Right cardiac atrium (tissue), 5 donors: ENCODE measurements at places on chromosomes 3 and 15.

DNA sequence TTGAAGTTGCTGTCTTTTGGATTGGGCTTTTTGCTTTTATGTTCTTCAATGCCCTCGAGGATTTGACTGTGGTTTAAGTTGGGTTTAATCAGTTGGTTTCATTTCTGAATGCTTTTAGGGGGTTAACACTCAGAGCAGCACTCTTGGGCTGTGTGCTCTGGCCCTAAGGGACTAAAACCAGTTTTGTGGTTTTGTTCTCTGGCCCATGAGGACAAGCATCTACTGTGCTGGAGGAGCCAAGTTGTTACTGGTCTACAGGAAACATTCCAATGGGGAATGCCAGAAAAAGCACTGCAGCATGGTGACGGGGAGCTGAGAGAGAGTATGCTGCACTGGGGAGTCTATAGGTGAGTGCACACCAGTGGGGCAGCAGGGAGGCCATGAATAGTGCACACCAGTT, 596.9 kb downstream of the ZBBX start:
- DNase-seq: no peak

- peak; percentile 41 for DNase-seq
These were observed 108.3 kb downstream of the IQSEC1 start for GRCh38 chr3:12964711-12965612.

DNA sequence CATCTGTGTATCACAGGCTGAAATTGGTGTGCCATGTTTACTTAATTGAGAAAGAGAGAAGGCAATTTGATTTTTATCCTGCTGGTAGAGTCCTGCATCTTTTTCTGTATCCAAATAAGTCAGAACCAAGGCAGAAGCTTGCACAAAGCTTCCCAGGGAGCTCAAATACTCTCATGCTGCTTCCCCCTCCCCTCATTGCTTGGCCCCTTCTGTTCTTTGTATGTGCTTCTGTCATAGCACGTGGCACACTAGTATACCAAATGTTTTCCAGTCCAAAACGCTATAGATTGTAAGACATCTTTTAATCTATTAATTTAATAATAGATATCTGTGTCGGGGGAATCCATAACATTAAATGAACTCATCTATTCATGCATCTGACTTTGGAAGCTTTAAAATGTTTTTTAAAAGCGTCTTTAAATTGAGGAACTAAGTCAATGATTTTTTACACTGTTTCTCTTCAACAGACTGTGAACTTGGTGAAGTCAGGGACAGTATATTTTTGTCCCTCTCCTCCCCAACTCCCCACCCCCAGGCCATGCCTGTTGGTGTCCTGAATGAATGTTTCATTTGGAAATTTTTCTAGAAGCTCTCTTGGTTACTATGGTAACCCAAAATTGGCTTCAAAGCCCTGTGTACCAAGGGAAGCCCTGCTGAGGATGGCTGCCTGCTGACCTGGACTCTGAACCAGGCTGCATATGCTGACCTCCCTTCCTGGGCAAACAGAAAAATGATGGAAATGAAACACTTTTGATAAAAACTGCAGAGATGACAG, 26.2 kb upstream of the SLC35G2 start:
- DNase-seq: no peak

- DNase-seq: no peak
These were observed 24.0 kb upstream of the EIF4A2 start for GRCh38 chr3:186759231-186759930.

- peak; percentile 44 for DNase-seq
These were observed 81.4 kb downstream of the TM4SF4 start for GRCh38 chr3:149555927-149556326.

GRCh38 chr3:138942861-138943623, 3.9 kb downstream of the FOXL2 start:
- no peak for DNase-seq

DNA sequence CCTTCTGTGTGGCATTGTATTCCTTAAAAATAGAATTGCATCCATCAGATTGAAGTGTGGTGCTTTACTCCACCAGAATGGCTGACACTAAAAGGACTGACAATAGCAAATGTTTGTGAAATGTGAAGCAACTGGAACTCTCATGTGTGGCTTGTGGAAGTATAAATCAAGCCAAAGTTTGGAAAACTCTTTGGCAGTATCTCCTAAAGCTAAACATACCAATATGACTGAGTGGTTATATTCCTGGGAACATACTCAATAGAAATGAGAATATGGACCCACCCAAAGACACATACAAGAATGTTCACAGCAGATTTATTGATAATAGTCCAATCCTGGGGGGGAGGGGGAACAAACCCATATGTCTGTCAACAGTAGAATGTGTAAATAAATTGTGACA, 87.1 kb downstream of the RARB start:
- DNase-seq: no peak

DNA sequence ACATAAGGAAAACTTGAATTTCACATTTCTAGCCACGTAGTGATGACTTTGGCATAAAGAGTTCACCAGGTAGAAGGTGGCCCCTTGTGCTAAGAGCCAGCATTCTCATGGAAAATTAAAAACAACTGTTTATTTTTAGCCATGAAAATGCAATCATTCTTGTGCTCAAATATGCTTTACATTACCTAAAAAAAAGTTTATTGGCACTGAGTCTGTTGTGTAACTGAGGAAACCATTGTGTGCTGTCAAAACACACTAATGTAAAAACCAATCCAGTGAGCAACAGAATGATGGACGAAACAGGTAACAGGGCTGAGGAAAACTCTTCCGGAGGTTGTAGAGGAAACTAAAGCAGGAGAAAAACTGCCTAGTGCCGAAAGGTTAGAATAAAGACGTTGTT, 287.0 kb upstream of the TMC3 start:
- DNase-seq: no peak

DNA sequence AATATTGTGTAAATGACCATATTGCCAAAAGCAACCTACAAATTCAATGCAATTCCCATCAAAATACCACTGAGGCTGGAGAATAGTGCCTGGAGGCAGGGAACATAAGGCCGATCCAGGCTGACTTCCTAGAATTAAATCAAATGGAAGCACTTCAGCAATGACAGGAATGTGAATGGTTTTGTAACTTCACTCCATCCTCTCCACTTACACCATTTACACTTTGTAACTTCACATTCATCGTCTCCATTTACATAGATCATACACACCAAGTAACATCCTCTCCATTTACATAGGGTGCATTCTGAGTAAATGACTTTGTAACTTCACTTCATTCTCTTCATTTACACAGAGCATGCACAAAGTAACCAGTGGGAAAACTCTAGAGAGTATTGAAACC, 11.6 kb downstream of the STRIT1 start:
- no peak for DNase-seq

- DNase-seq: no peak
These were observed 15.7 kb downstream of the TF start for GRCh38 chr3:133761605-133762484.

GRCh38 chr3:188071636-188072035, 82.3 kb upstream of the LPP start:
- no peak for DNase-seq

GRCh38 chr3:169146866-169147237, 516.7 kb downstream of the MECOM start:
- DNase-seq: no peak

- no peak for DNase-seq
These were observed 9.9 kb downstream of the THAP10 start for GRCh38 chr15:70882361-70882760.

- DNase-seq: no peak
These were observed 123.4 kb downstream of the TLE3 start for GRCh38 chr15:69974321-69974720.

DNA sequence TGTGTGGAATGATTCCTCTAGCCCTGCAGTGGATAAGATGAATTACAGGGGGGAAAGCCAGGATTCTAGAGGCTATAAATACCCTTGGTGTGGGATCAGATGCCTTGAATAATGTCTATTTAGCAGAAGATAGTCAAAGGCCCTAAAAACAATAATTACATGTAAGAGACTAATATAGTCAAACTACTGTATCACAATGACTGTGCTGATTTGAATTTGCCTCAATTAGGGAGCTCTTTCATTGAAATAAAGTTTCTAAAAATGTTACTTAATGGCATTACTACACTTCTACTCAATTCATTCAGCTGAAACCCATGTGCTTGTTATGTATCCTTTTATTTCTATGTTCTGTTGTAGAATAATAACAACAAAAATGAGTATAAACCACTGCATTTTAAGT, 915.6 kb downstream of the TUSC7 start:
- DNase-seq: no peak

DNA sequence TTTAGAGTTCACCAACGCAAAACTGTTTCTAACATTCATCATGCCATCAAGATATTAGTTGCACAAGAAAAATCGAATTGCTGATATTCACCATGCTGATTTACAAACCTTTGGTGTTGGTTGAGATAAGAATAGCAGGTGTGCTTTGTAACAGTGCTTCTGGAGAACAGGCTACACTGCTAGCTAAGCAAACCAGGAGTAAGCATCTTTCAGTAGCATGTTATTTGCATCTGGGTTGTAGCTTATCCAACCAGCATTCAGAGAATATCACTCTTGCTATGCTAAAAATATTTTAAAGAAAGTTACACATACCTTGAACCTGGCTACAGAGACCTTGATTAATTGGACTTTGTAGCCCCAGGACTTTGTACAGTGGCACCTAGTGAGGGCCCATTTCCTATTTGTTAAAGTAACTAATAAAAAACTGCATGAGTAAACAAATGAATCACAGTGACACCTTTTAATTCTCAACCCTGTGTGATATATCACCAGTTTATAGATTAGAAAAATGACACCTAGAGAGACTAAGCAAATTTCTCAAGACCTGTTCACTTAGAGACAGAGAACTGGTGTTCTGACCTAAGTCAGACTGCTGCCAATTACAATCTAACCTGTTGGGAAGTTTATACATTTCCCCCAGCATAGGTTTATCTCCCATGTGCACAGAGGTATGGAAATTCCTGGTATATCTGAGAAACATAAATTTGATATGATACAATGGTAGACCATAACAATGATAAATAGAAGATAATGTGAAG, 435.5 kb upstream of the TGFBR2 start:
- DNase-seq: no peak

DNA sequence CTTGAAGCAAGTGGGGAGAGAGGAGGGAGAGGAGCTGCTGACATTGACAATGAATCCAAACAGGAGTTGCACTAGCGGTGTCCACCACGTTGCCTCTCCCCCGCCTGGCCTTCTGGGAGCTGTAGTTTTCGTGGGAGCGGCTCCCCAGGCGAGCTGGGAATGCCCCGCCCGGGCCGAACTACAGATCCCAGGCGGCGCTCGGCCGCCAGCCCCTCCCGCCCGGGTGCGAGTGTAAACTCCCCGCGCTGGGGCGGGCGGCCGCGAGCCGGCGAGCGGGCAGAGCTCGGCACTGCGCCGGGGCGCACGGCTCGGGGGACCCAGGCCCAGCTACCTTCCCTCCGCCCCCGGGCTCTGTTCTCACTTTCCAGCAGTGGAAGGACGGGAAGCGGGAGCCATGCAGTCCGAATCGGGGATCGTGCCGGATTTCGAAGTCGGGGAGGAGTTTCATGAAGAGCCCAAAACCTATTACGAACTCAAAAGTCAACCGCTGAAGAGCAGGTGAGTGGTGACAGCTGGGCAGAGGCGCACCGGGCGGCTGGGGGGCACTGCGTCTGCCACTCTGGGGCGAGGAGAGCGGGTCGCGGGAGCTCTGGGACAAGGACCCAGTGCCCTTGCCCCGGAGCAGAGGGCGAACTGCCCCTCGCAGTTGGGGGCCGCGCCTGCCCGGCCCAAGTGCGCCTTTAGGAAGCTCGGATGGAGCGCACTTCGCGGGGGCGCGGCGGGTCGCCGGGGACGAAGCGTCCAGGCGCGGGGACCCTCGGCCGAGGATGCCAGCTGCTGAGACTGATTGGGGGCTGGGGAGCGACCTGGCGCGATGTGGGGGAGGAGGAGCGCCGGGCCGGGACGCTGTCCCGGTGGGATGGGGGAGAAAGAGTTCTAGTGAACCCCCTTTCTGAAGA, at the start of gene MITF:
TSS of gene MITF (plus strand) at position 261 of the 899 bp plus-strand sequence. CDS start at position 395, 134 bp downstream.
- peak; percentile 95 for DNase-seq

DNA sequence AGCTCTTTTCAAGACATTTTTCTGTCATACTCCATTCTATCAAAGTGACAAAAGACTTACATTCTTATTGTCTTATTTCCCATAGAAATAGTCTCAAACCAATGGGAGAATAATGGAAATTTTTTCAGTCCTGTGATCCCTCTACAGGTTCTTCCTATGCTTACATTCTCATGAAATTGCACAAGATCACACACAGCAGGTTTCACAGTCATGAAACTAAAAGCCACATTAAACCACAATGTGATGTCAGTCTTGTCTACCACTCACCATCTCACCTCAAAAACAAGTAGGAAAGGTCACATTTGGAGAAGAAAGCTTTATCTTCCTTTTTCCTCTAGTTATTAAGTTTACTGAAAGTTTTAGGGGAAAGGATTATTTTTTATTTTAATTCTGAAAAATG, 161.0 kb upstream of the RORA start:
- no peak for DNase-seq

GRCh38 chr15:42490291-42490670, 660 bp downstream of the ZNF106 start:
- no peak for DNase-seq

DNA sequence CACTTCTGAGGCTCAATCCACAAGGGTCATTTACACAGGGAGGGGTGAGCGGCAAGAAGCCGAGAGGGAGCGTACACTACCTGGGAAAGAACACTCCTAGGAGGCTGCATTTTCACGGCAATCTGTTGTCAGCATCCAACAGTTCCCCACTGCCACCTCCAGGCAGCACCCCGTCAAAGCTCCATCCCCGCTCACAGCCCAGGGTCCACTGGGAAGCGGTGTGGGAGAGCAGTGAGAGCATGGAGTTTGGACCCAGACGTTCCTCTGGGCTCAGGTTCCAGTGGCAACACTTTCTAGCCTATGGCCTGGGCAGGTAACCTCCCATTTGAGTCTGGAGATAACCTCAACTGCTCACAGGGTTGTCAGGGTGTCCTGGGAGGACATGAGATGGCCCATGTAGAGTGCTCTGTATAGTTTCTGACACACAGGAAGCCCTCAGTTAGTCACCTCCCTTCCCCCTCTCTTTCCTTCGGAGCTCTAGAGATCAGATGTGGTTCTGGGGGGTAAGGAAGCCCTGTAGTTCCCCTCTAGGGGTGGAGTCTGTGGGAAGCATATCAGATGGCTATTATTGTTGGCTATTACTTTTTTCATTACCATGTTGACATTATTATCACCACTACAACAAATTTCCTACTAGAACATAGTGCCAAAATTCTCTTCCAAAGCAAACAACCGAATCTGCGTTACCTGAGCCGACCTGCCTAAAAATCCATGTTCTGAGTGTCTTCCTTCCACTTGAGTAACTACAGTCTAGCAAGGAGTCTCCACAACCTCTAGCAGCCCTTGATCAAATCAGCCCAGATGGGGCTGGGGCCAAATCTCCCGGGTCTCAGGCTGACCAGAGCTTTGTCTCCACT, 29.1 kb downstream of the RUVBL1 start:
- DNase-seq: no peak
